ENCODE measurements at places on chromosomes 2 and 18.

- H3K4me1 ChIP-seq = no peaks in the 10 kb centered on the region
- H3K27me3 ChIP-seq = no peaks in the 10 kb centered on the region
- DNase-seq = no peak
- H3K36me3 ChIP-seq = no peaks in the 10 kb centered on the region
Measured at GRCh38 chr2:8856176-8856575, 18.8 kb upstream of the KIDINS220 start.

DNA sequence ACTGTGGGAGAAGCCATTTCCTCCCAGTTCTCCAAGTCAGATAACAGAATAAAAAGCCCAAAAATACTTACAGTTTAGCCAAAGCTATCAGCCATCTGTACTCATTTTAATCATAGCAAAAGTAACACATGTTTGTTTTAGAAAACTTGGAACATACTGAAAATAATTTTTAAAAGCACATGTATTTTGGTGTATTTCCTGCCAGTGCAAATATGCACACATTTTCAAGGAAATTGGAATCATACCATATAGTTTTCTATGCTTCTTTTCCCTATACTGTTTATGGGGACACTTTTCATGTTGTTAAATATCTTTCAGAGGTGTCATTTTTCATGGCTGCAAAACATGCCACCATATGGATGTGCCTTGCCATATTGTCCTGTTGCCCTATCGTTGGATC lies 51.2 kb downstream of the BOD1L2 start:
- H3K27ac ChIP-seq = no peak overlapping the region
- no peaks in the 10 kb centered on the region for H3K36me3 ChIP-seq
- no peaks in the 10 kb centered on the region for H3K4me1 ChIP-seq
- H3K27me3 ChIP-seq = no peaks in the 10 kb centered on the region

DNA sequence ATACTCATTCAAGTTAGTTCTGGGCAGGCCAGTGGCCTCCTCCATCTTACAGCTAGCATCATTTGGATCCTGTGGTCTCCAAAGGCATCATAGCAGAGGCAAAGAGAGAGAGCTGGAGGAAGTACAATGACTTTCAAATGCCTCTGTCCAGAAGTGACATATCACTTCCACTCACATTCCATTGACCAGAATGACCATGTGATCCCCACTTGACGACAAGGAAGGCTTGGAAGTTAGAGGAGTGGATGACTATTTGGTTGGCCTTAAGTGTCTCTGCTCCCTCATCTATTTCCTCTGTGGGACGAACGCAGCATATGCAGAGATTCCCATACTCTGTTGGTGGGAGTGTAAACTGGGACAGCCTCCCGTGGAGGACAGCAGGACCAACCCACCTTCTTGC lies 27.8 kb upstream of the MLPH start:
- H3K27me3 ChIP-seq = no peaks in the 10 kb centered on the region
- H3K36me3 ChIP-seq = no peaks in the 10 kb centered on the region
- H3K4me3 ChIP-seq = no peak overlapping the region
- DNase-seq = no peak
- no peak overlapping the region for H3K27ac ChIP-seq
- H3K4me1 ChIP-seq = no peaks in the 10 kb centered on the region

DNA sequence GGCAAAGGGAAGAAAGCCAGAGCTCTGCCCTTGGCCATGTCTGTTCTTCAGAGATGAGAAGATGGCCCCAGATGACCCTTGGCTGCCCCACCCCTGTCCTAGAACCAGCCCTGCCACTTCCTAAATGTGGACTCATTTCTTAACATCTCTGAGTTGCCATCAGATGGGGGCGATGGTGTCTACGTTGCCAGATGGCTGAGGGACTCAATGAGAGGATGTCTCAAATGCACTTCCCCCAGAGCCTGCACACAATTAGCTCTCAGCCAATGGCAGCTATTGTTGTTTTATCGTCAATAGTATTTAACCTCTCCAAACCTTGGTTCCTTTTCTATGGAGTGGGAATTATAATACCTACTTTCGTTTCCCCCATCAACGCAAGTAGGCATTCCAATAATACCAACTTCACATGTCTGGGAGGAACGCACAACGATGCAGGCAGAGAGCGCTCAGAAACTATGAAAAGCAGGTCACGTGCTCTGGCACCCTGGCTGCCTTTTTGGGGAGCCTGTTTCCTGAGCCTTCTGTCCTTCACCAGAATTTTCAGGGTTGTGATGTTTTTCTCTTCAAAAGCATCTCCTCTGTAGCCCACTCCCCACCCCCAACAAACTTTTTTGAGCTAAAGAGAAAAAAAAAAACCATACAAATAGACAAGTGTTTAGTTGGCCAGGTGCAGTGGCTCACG lies 100.3 kb downstream of the MCFD2 start:
- H3K27me3 ChIP-seq = no peaks in the 10 kb centered on the region
- DNase-seq = no peak
- H3K27ac ChIP-seq = peak overlapping the region; percentile 79
- no peak overlapping the region for H3K4me3 ChIP-seq
- H3K36me3 ChIP-seq = no peaks in the 10 kb centered on the region

DNA sequence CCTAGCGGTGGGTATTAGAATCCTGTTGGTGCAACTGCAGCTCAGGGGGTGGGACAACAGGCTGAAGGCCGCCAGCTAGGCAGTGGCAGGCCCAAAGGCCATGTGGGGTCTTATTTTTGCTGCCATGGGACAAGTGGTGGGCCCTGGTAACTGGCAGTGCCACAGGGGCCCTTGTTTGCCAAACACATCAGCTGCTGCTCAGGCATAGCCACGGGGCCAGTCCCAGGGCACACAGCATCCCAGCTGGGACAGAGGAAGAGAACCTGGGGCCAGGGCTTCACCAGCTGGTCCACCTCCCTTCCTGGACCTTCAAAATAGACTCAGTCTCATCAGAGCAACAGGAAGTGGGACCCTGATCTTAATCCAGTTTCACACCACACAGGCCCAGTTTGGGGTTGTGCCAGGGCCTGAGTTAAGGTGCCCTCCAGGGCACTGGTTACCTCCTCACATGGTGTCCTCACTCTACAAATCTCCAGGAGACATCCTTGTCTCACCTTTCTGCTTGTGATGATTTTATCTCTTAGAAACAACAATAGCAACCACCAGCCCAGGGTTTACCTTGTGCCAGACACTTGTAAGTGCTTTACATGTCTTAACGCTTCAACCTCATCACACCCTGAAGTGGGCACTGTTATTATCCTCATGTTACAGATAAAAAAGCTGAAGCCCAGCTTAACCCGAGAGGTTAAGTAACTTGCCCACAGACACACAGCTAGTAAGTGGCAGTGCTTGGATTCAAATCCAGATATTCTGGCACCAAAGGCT lies 98.5 kb downstream of the GYPC start:
- no peaks in the 10 kb centered on the region for H3K4me1 ChIP-seq
- H3K27me3 ChIP-seq = no peaks in the 10 kb centered on the region
- H3K36me3 ChIP-seq = no peaks in the 10 kb centered on the region
- H3K4me3 ChIP-seq = no peak overlapping the region
- no peak overlapping the region for H3K27ac ChIP-seq

- no peak overlapping the region for H3K27ac ChIP-seq
- no peak overlapping the region for H3K4me3 ChIP-seq
- H3K36me3 ChIP-seq = no peaks in the 10 kb centered on the region
- no peak for DNase-seq
- H3K4me1 ChIP-seq = no peaks in the 10 kb centered on the region
- H3K27me3 ChIP-seq = no peaks in the 10 kb centered on the region
Measured at GRCh38 chr2:132621131-132621875, 48.7 kb downstream of the LYPD1 start.

- no peak overlapping the region for H3K4me3 ChIP-seq
- no peak overlapping the region for H3K27ac ChIP-seq
Measured at GRCh38 chr2:219020604-219021365, 20.5 kb downstream of the CFAP65 start.

DNA sequence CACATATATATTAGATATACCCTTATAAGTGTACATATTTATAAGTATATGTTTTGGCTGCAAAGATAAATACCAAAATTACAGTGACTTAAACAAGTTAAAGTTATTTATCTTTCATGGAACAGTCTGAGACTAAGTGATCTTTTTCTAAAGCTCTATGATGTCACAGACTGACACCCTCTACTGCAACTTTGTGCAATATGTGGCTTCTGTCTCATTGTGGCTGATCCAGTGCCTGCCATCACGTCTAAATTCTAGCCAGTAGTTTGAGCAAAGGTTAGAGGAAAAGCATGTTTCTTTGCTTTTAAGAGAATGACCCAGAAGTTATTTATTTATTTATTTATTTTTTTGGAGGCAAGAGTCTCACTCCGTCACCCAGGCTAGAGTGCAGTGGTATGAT lies 13.8 kb upstream of the GATA6 start:
- no peak overlapping the region for H3K4me3 ChIP-seq
- H3K27ac ChIP-seq = no peak overlapping the region
- no peaks in the 10 kb centered on the region for H3K4me1 ChIP-seq
- no peaks in the 10 kb centered on the region for H3K27me3 ChIP-seq
- H3K36me3 ChIP-seq = no peaks in the 10 kb centered on the region

GRCh38 chr18:38693104-38693503 lies 1127.5 kb upstream of the CELF4 start:
- no peaks in the 10 kb centered on the region for H3K4me1 ChIP-seq
- H3K27ac ChIP-seq = no peak overlapping the region
- DNase-seq = no peak
- no peaks in the 10 kb centered on the region for H3K27me3 ChIP-seq

DNA sequence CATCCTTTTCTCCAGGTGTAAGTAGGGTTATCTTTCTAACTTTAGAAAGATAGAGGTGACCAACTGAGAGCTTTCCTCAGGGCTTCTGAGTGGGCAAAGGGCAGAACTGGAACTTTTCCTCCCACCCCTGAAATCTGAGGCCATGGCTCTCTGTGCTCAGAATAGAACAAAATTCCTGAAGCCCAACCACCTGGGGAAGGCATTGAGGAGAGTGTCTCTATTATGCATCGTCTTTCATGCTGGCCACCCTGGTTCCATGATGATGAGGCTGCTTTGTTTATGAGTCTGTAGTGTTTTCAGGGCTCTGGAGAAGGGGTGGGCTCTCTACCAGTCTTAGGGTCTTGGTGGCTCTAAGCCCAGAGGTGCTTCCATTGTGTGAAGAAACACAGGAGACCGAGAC lies 30.7 kb upstream of the IL1R1 start:
- H3K27ac ChIP-seq = no peak overlapping the region
- no peak for DNase-seq
- no peaks in the 10 kb centered on the region for H3K36me3 ChIP-seq

- H3K36me3 ChIP-seq = no peaks in the 10 kb centered on the region
- no peak for DNase-seq
- no peaks in the 10 kb centered on the region for H3K27me3 ChIP-seq
- peaks cover 6% of the 10 kb centered on the region for H3K4me1 ChIP-seq
Measured at GRCh38 chr2:69890881-69891280, 2.9 kb upstream of the SNRNP27 start.

- no peaks in the 10 kb centered on the region for H3K36me3 ChIP-seq
- no peaks in the 10 kb centered on the region for H3K27me3 ChIP-seq
- DNase-seq = no peak
- H3K27ac ChIP-seq = no peak overlapping the region
- no peaks in the 10 kb centered on the region for H3K4me1 ChIP-seq
Measured at GRCh38 chr2:134739879-134740301, 21.1 kb upstream of the TMEM163 start.

- H3K27me3 ChIP-seq = no peaks in the 10 kb centered on the region
- no peaks in the 10 kb centered on the region for H3K36me3 ChIP-seq
- no peaks in the 10 kb centered on the region for H3K4me1 ChIP-seq
- no peak overlapping the region for H3K4me3 ChIP-seq
- no peak for DNase-seq
- H3K27ac ChIP-seq = no peak overlapping the region
Measured at GRCh38 chr2:88654714-88655113, 27.4 kb upstream of the EIF2AK3 start.

Data from breast epithelium (tissue), 4 donors.